T-helper 2 cell (primary cell): ENCODE measurements at places on chromosomes 5 and 9.
A peak's percentile ranks its signal among the peaks of the same experiment; 100 is the strongest.

- peak; percentile 16 for DNase-seq
Measured at GRCh38 chr5:68424799-68425537, 209.4 kb downstream of the PIK3R1 start.

- no peak for DNase-seq
Measured at GRCh38 chr9:129832982-129833381, 2.1 kb downstream of the C9orf78 start.

DNA sequence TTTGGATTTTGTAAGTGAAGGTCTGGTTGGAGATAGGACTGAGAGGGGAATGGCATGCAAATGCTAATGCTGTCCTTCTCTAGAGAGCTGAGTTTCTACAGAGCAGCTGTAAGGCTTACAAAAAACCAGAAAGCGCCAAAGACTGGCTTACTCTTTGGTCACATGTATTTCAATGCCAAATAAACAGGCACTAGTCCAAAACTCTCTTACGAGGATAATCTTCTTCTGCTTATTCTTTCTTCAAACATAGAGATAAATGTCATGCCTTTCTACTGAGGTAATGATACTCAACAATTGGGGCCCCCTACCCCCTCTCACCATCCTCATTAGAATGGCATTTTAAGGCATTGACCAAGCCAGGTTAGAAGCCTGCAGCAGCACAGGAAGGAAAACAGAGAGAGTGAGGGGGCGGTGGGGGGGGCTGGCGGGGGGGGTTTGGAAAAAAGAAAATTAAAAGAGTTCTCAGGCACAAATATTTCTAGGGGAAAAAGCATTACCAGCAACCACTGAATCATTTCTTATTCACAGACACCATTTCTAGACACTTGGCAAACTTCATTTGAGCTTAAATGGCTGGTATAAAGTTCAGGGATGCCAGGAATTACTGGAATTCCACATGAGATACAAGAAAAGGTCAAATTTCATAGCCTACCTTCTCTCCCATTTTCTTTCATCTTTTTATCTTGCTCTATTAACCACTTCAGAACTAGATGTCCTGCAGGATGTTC, 34.0 kb downstream of the PUM3 start:
- no peak for DNase-seq

- no peak for DNase-seq
Measured at GRCh38 chr5:37808945-37809344, 30.9 kb downstream of the GDNF start.

GRCh38 chr5:145917288-145917687, 19.1 kb upstream of the SH3RF2 start:
- no peak for DNase-seq

- no peak for DNase-seq
Measured at GRCh38 chr5:68331192-68332079, 115.9 kb downstream of the PIK3R1 start.

DNA sequence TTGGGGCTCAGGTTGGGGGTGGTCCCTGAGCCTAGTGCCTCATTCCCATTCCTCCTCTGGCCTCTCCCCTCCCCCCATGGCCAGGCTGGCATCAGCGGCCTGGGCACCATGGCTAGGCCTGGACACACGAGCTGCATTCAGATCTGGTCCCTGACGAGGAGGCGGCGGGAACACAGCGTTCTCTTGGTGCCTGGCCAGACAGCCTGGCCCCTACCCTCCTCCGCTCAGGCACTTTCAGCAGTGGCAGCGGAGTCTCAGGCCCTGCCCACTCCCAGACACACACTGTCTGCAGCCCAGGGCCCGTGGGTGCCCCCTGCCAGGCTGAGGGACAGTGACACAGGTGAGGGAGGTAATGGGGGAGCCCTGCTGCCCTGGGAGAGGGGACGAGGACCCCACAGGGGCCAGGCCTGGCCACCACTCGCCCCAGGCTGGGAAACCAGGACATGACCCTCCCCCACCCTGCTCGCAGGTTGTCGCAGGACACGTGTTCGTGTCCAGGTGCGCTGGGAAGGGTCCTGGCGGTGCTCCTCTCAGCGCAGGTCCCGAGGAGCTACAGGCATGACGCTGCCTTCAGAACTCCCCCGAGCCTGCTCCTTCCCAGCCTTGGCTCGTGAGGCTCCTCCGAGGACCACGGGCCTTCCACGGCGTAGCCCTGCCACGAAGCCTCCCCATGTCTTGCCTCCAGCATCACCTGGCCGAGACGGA, 19.9 kb upstream of the UBAC1 start:
- DNase-seq, result no peak

DNA sequence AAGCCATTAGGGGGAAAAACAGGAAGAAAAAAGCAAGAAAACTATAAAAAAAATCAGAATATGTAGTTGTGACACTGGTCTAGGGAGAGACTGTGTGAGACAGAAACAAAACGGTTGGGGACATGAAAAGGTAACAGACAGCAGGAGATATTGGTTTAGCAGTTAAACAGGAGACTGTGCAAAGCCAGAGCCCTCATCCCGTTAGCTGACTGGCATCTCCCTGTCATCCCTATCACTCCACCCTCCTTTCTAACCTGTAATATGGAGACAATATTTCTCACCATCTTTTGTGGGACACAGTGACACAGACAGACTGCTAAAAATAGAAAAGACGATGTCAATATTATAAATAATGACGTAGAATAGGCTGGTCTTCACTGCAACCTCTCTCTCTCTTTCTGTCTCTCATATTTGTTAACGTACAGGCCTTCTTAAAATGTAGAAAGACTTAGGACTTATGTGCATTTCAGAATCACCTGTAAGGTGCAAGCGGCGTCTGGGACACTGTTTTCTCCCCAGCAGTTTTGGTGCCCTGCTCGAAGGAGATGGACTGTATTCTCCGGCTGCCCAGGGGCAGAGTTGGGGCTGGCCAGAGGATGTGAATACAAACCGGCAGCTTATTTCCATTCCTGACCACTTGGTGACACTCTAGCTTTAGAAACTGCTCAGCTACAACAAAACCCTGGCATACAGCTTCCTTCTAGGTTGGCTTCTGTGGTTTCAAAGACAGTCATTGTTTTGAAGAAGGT, 190.6 kb downstream of the MAT2B start:
- peak; percentile 27 for DNase-seq

DNA sequence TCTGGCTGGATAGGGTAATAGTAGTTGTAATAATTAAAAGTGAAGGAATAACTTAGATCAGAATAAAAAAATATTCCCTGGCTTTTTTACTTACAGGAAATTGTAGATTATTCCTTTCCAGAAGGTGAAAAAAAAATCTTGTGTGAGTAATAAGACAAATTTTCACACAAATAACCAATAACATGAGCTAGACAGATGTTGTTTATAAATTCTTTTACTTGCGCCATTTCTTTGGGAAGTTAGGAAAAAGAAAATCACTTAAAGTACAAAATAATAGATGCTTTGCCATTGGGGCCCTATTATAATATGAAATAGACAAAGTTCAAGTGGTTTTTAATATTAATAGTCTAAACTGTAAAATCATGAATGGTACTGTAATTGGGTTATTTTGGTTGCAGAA, 204.1 kb downstream of the ARRDC3 start:
- no peak for DNase-seq

DNA sequence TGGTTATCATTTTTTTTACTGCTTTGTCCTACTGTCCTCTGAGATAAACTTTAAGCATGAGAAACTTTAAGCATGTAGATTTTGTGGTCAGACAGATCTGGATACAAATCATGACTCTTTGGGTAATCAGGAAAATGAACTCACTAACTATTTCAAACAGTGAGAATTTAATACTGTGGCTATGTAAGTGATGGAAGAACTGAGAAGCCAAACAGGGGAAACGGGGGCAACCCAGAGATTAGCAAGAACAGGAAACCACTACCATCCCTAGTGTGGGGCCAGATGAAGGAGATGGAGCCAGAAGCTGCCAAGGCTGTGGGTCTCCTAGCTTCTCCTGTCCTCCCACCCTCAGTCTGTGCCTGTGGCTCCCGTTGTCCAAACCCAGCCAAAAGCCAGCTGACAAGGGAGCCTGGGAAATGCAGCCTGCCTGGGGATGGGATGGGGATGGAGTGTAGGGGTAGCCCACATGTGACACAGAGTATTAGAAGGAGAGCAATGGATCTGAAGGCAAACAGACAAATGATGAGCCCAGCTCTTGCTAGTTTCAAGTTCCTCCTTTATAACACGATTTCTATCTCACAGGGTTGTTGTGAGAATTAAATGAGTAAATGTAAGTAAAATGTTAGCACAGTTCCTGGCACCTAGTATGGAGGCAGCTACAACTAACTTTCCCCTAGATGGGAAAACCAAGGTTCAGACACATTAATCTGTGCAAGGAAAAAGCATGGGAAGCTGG, 27.7 kb upstream of the CDC23 start:
- no peak for DNase-seq

- no peak for DNase-seq
Measured at GRCh38 chr5:59765446-59765845, 128.1 kb downstream of the PDE4D start.

GRCh38 chr5:140292212-140293036, 10.5 kb downstream of the PFDN1 start:
- no peak for DNase-seq

- no peak for DNase-seq
Measured at GRCh38 chr5:133234911-133235310, 183.1 kb downstream of the HSPA4 start.

- no peak for DNase-seq
Measured at GRCh38 chr5:58648846-58649245, 66.0 kb downstream of the RAB3C start.

DNA sequence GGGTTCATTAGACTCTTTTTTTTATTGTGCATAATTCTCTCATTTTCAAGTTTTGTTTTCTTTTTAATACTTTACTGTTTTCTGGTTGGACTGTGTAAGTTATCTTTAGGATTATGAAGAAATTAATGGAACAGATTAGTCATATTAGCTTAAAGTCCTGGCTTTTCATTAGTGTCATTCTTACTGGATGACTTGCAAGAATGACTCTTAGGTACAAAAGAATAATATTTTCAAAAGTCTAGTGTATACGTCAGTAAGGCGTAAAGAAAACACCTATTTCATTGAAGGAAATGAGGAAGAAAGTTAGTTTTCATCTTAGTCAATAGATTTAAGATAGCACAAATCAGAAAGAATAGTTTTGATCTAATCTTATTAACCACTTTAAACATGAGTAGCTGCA, 20.4 kb downstream of the UHRF2 start:
- DNase-seq, result no peak

DNA sequence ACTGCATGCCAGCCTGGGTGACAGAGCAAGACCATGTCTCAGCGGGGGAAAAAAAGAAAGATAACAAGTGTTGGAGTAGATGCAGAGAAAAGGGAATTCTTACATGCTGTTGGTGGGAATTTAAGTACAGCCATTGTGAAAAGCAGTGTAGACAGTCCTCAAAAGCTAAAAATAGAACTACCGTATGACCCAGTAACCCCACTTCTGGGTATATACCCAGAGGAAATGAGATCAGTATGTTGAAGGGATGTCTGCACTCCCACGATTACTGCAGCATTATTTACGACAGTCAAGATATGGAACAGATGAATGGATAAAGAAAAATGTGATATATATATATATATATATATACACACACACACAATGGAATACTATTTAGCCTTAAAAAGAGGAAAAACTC, 225.3 kb upstream of the SLC24A2 start:
- DNase-seq, result no peak

DNA sequence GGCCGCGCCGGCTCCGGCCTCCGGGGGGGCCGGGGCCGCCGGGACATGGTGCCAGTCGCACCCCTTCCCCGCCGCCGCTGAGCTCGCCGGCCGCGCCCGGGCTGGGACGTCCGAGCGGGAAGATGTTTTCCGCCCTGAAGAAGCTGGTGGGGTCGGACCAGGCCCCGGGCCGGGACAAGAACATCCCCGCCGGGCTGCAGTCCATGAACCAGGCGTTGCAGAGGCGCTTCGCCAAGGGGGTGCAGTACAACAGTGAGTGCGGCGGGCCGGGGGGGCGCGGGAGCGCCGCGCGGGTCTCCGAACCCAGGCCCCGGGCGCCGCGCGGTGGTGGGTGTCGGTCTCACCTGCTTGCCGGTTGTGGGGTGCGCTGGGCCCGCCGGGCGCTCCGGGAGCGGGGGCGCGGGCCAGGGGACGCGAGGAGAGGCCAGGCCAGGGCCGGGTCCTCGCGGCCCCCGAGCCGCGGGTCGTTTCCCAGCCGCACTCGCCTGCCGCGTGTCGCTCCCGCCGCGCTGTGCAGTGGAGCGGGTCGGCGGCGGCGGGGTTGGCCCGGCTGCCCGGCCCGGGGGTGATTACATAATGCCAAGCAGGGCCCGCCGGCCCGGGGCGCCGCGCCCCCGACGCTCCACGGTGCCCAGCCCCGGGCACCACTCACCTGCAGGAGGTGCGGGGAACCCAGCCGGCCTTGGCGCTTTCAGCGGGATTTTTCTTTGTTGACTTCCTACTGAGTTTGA, 492 bp downstream of the RABL6 start:
- peak; percentile 25 for DNase-seq

DNA sequence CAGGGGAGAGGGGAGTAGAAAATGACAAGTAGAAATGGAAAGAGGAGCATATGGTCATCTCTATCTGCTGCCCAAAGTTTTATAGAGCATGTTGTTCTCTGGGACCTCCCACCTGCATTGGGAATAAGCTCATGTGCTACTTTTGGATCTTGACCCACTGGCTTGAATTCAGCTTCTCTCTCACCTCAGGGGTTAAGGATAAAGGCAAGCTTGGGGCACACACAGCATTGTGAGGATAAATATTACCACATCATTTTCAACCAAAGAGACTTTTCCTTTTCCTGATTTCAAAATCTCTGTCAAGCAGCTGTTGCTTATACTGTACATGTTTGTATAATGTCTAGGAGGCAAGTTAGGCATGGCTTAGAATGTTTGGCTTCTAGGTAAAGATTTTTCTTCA, 16.6 kb downstream of the ATP10B start:
- no peak for DNase-seq
